ENCODE measurements at places on chromosomes 1 and 21. TPM values are rescaled to one million over a fixed set of nuclear protein-coding genes. Genes with fewer than 3 reads are reported as not detected.

The CELA3B gene
- total RNA-seq = not detected

The GBP2 gene
- total RNA-seq = 0.66 TPM

The FAM167B gene
- total RNA-seq = 0.45 TPM

The MTARC2 gene
- 8.8 TPM for total RNA-seq

The PTBP2 gene
- 7.6 TPM for total RNA-seq

The PARS2 gene
- total RNA-seq = 4.2 TPM

The DNAJC6 gene
- total RNA-seq = 5.4 TPM

The IGFN1 gene
- 0.74 TPM for total RNA-seq

The FLG2 gene
- not detected for total RNA-seq

The LCK gene
- not detected for total RNA-seq
